ENCODE measurements at places on chromosomes 6 and 20.
A peak's percentile ranks its signal among the peaks of the same experiment; 100 is the strongest.

DNA sequence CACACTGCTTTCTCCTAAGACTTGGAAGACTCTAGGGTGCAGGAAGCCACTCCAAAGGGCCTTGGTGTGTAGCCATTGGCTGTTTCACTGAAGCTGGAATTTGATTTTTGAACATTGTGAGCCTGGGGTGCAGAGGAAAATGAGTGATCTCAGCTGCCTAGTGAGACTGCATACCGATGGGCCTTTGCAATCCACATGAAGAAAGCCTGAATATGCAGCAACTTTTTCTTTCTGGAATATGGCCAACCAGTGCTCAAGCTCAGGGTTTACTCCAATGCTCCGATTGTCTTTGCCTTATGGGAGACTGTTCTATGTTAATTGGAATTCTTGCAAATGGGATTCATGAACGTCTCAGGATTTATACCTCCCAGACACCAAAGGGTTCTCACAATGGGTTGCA lies 242.6 kb downstream of the DOK5 start:
- no peak for DNase-seq

DNA sequence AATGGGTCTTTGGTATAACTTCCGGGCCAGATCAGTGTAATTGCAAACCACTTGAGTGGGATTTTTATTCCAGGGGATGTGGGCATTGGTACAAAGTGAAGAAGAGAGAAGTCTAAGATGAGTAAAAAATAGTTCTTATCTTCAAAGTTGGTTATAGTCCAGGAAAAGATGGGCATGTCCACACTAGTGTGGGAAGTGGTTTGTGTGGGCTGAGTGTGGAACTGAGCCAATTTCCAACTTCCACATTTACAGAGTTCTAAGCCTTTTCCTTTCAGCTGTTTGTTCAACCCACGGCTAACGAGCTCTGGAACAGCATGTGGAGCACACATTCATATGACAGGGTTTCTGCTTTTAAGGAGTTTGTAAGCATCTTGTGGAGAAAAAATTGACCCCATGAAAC lies 72.3 kb upstream of the IFNGR1 start:
- no peak for DNase-seq

DNA sequence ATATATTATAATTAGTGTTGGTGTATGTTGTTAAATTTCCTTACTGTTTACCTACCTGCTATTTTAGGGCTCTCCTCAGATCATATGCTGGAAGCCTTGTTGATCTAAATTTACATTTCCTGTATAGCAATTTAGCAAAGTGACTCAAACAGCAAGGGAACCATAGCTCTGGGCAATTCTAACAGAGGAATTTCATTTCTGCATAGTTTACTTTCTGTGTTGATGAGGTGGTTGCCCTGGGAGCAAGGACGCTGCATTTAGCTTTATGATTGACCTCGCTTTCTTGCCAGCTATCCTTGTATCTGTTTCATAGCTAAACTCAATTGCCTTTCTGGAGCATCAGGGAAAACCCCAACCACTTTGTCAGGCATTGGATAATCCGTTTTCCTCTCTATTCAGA lies 810.8 kb downstream of the GRIK2 start:
- no peak for DNase-seq

DNA sequence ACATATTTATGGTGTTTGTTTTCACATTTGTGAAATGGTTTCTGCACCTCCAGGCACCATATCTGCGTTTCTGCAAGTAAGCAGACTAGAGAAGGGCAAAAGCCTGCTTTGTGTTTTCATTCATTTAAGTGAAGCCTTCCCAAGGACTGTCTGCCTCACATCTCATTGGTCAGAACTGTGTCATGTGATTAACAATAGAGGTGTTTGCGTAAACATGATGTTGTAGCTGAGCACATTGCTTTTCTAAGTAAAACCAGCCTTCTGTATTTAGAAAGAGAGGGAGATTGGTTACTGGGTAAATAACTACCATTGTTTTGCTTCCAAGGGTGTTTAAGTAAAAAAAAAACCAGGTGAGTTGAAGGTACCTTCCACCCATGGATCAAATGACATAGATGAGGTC lies 39.7 kb downstream of the SH3BGRL2 start:
- no peak for DNase-seq

- DNase-seq: no peak
Observed at GRCh38 chr6:33589731-33590530, 9.9 kb upstream of the BAK1 start.

DNA sequence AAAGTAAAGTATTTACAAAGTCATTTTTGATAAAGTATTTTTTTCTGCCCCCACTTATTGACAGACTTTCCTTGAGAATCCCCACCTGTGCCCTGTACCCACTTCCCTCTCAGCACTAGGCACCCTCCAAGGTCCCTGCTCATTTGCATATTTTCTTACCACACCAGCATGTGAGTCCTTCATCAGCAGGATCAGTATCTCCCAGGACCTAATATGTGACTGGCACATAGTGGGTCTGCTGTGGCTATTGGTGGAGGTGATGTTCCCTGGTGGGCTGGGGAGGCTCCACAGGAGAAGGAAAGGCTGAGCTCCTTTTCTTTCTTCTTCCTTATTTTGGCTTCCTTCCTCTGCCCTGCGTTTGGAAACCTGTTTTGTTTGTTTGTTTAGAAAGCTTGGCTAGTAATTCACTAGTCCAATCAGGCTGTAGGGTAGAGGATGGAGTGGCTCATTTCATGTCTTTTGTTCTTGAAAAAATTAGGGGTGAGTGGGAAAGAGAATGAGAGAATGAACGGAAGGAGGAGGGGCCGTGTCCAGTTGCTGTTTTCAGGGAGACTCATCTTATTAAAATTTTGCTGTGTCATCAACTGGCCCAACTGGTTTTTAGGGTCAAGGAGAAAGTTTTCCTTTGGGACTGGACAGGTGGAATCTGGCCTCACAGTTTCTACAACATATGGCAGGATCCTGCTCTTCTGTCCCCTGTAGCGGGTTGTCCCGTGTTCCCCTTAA lies 2.8 kb upstream of the RNF24 start:
- DNase-seq: no peak

DNA sequence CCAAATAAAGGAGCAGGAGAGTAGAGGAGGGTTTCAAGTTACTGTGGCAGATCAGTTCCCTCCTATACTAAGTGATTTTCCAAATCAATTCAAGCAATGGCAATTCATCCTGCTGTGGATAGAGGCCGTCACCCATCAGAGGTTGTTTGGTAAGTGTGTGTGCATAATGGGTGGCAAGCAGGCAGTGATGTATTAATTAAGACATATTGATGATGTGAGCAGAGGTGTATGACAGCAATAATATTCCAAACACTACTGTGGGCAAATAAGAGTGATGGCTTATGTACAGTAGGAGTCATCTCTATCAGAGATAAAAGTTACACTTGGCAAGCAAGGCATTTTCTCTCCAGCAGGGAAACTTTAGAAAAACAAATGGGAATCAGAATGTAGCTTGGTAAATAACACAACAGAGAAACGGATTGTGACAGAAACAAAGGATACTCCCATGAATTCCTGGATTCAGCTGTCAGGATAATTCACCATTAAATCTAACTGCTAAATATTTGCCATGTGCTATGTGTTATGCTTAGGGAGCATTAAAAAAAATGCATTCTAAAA lies 196.3 kb downstream of the KHDC1L start:
- DNase-seq: no peak

- DNase-seq: no peak
Observed at GRCh38 chr6:20402342-20403069, 827 bp downstream of the E2F3 start.

DNA sequence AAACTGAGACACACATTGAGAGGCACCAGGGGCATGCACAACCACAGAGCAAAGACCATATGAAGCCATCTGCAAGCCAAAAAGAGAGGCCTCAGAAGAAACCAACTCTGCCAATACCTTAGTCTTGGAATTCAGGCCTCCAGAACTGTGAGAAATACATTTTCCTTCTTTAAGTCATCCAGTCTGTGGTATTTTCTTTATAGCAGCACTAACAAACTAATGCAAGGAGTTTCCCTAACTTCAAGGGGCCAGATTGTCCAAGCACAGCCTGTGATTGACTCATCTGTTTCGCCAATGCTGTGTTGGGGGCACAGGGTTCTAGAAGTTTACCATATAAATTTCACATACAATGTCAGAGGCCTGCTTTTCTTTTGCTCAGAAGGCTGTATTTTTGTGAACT lies 364.6 kb downstream of the GJA1 start:
- no peak for DNase-seq

- DNase-seq: peak; percentile 71
Observed at GRCh38 chr20:23145281-23145700, 59.2 kb upstream of the CD93 start.

- DNase-seq: no peak
Observed at GRCh38 chr6:74798302-74798701, 407.6 kb downstream of the COL12A1 start.

- DNase-seq: no peak
Observed at GRCh38 chr20:39853050-39853449, 836.0 kb downstream of the MAFB start.

GRCh38 chr20:54110041-54110440 lies 39.6 kb upstream of the BCAS1 start:
- DNase-seq: no peak

GRCh38 chr6:15872241-15873103 lies 209.6 kb upstream of the DTNBP1 start:
- DNase-seq: no peak

DNA sequence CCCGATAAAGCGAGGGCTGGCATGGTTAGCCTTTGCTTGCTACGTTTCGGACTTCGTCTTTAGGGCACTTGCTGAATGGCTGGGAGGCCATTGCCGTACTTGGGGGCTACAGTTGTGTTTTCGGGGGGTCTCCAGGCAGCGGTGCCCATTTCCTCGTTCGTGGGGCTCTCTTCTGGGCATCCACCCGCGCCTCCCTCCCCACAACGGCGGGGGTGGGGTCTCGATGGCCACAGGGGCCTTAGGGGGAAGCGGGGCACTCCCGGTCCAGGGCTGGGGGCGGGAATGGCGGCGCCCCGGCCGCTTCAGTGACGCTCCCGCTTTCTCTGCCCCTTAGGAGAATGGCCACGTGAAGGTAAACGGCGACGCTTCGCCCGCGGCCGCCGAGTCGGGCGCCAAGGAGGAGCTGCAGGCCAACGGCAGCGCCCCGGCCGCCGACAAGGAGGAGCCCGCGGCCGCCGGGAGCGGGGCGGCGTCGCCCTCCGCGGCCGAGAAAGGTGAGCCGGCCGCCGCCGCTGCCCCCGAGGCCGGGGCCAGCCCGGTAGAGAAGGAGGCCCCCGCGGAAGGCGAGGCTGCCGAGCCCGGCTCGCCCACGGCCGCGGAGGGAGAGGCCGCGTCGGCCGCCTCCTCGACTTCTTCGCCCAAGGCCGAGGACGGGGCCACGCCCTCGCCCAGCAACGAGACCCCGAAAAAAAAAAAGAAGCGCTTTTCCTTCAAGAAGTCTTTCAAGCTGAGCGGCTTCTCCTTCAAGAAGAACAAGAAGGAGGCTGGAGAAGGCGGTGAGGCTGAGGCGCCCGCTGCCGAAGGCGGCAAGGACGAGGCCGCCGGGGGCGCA lies 2.4 kb downstream of the MARCKS start:
- DNase-seq: no peak

GRCh38 chr20:20358801-20359200 lies 9.1 kb upstream of the INSM1 start:
- DNase-seq: no peak

- DNase-seq: no peak
Observed at GRCh38 chr6:168133168-168133561, 54.2 kb upstream of the FRMD1 start.

DNA sequence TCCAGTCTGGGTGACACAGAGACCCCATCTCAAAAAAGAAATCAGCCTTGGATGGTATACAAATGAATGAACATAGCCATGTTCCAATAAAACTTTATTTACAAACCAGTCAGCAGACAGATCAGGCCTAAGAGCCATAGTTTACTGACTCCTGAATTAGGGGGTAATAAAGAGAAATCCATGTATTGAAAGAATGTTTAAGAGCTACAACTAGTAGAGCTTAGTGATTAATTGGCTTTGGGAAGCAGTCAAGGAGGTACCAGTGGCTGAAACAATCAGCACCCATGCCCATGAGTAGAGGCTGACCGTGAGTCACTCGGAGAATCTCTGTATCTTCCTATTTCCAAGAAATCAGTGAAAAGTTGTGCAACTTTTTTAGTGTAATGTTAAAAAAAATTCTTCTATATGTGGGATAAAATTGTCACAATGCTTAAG lies 223.6 kb upstream of the RREB1 start:
- DNase-seq: peak; percentile 28

DNA sequence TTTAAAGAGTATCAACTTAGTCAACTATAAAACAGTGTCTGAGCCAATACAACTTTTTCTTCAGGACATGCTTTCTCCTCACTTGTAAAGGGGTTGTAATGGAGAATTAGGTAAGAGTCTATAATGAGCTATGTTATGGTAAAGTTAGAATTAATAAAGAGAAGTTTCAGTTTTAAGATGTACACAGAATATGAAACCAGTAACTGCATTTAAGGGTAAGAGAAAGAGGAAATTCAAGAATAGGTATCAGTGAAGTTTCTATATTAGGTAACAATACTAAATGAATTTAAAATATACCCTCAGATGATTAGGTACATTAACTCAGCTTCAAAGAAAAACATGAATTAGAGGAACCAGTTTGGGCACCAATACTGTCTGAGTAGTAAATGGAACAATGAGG lies 1444.3 kb upstream of the ADGRB3 start:
- DNase-seq: no peak

GRCh38 chr6:139372326-139373153 lies 1.9 kb downstream of the CITED2 start:
- no peak for DNase-seq

GRCh38 chr6:4349323-4349722 lies 213.9 kb upstream of the ECI2 start:
- DNase-seq: no peak

- no peak for DNase-seq
Observed at GRCh38 chr20:36065427-36065998, 89.0 kb upstream of the EPB41L1 start.

GRCh38 chr6:33801611-33802010 lies 2.2 kb downstream of the MLN start:
- no peak for DNase-seq

DNA sequence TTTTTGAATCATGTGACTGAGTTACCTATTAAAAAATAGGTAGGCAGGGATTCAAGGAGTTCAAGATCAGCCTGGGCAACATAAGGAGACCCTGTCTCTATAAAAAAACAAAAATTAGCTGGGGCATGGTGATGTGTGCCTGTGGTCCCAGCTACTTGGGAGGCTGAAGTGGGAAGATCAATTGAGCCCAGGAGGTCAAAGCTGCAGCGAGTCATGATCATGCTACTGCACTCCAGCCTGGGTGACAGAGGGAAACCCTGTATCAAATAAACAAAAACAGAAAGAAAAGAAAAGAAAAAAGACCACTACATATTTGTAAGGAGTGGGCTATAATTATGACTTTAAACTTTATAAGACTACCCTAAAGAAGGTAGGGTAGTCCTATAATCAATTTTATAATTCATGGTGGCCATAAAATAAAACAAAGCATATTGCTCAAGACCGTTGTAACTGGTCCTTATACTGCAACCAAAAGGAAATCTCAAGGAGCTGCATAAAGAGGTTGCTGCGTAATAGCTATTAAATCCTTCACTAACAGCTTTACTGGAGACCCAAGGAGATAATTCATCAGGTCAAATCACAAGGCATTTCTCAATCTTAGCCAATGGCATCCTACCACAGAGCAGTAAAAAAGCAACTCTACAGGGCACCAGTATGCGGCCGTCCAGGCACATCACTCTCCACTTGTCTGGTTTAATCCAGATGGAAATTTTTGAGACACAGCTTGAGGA lies 13.5 kb downstream of the PIGU start:
- peak; percentile 50 for DNase-seq

Data from AG09309 (cell line).